ENCODE measurements at places on chromosomes 3 and 15. TPM values are rescaled to one million over a fixed set of nuclear protein-coding genes. Genes with fewer than 3 reads are reported as not detected.

DNA sequence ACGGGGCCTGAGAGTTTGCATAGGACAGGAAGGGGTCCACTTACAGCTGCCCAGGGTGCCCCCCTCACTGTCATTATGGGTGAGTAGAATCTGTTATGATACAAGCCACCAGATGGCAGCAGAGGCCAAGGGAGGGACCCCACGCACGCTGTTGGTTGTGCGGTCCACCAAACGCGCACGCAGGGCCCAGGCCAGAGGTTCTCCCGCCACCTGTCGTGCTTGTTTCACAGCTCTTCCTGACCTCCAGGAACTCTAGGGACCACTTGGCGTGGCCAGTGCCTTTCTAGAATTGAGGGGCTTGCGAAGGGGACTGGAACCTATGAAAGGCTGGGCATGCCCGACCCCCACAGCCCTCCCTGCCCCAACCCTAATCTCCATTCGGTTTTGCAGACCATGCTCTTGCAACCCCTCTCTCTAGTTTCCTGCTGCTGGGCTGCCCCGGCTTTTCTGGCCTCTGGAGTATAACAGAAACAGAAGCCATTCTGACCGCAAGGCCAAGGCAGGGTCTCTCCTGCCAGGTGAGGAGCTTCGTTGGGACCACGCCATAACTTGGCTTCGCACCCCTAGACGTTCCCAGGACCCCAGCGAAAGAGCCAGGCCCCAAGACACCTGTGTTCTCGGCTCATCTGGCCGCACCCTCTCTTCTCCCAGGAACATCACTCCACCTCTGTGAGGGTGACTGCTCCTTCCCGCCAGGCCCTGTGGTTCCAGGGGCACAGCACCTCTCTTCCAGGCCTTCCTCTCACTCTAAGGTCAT is 46.0 kb downstream of the ALDH1L1 start:
- peak; percentile 71 for DNase-seq

Gene CHST13
- 0.64 TPM for total RNA-seq

Gene PYDC2
- total RNA-seq = not detected

Gene ATXN7
- total RNA-seq = 35.5 TPM

DNA sequence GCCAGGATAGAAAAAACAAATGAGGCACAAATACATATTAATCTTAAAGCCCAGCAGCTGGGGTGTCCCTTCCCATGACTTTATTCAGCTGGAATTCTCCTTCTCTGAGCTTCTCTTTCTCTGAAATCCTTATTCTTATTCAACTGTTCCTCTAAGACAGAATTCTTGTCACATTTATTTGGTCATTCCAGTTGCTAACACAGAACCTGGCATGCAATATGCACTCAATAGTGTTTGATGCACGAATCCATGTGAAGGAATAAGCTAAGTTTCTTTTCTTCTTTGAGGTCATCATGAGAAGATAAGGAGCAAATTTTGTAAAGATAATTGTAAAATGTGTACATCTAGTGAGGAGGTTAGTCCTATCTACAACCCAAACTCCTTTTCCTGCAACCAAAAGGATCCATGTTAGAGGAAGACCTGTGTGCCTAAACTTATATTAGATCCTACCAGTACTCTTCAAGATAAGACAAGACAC is 154.2 kb upstream of the KCNMB2 start:
- DNase-seq = no peak

Gene SCAP
- total RNA-seq = 66.5 TPM

DNA sequence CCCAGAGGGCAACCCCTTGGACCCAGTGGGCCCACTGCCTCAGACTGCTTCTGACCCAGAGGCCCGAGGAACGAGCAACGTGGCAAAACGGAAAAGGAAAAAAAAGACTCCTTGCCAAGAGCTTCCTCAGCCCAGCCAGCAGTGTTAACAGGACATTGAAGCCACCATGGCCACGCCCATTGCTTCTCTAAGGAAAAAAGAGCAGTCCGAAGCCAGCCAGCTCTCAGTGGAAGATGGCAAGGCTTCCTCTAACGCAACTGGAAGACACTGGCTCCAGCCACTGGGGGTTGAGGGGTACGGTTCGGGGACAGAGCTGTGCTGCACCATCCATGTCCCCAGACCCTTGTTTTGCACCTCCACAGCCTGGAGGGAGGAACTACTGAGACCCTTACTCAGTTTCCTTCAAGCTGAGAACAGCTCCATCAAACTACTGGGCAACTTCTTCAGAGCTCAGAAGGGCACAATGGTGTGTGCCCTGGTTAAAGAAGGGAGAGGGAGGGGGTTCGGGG is 10.7 kb downstream of the BMF start:
- DNase-seq = peak; percentile 67

GRCh38 chr3:187706971-187707370 is 4.6 kb upstream of the RTP2 start:
- no peak for DNase-seq

DNA sequence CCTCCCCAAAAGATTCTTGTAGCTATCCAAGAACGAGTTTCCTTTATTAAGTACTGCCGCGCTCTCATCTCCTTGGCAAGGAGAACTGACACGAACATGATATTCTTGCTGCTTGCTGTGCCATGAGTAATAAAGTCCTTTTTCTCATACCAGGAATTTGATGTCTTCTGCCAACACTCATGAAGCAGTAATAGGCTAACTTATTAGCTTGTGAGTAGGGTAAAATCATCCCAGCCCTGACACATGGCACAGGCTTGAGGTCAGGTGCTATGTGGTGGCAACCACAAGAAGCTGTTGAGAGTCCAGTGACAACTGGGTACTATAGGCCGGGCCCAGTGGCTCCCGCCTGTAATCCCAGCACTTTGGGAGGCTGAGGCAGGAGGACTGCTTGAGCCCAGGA is 22.7 kb upstream of the UBXN7 start:
- DNase-seq = no peak

Gene LDHAL6B
- not detected for total RNA-seq

GRCh38 chr3:151879679-151880415 is 6.4 kb downstream of the SUCNR1 start:
- DNase-seq = no peak

DNA sequence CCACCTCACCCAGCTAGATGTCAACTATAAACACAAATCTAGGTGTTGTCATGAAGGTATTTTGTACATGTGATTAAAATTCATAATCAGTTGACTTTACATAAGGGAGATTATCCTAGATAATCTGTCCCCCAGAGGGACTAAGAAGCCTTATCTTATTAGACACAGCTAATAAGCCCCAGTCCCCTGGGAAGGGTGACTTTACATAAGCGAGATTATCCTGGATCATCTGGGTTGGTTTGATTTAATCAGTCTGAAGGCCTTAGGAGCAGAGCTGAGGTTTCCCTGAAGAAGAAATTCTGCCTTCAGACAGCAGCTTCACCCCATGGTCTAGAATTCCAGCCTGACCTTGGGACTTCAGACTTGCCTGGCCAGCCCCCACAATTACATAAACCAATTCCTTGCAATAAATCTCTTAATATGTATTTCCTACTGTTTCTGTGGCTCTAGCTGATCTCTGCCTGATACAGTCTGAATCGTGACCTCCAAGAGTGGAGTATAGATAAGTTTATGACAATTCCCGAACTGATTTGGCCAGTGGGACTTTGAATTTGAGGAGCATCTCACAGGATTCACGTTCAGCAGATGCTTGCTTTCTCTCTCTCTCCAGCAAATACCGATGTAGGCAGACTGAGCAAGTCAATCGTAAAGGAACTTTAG is 66.5 kb downstream of the MRPL46 start:
- no peak for DNase-seq
